ENCODE measurements at places on chromosomes 3 and 15.

DNA sequence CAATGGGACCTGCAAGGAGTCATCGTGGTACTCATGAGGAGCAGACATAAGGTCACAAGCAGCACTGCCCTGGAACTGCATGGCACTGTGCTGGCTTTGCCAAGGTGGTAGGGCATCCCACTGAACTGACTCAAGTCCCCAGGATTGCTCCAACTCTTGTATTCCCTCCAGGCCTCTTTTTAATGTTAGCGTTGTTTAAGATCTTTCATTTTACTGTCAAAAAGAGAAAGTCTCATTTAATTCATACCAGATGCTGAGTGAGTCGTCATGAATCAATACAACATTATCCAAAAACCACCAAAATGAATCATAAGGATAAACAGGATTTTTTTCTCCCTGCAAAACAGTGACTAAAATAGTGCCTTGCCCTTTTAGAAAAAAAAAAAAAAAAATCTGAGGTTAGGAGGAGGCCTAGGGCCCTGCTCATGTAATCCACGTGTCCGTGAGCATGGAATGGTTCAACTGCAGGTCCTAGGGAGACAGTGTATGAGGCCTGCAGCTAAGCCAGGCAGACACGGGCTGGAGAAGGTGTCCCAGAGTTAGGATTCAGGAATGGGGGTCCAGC, 36.7 kb upstream of the BLM start:
- DNase-seq = no peak

- peak; percentile 63 for DNase-seq
These were observed 71.2 kb downstream of the GOLIM4 start for GRCh38 chr3:168024537-168024941.

GRCh38 chr3:109268181-109268580, 48.1 kb downstream of the DPPA2 start:
- DNase-seq = no peak

GRCh38 chr15:70114221-70114620, 16.5 kb upstream of the TLE3 start:
- no peak for DNase-seq

GRCh38 chr3:139944256-139944910, 9.4 kb downstream of the CLSTN2 start:
- DNase-seq = no peak

GRCh38 chr15:57335719-57336118, 40.6 kb upstream of the CGNL1 start:
- no peak for DNase-seq

DNA sequence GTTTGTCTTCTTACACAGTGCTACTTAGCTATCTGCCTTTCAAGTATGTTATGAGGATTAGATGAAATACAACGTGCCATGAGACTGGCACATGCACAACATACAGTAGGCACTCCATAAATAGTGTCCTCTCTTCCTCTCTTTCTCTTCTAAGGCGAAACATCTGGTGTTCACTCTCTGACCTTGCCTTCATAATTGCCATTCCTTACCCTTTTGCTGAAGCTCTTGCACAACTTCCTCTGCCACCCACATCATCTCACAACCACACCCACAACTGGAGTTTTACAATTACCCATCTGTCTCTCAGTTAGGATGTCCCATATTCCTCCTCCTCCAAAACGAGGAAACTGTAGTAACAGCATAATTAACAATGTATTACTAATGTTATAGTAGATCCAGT, 26.4 kb upstream of the ACP3 start:
- peak; percentile 97 for DNase-seq

GRCh38 chr3:63089007-63089750, 188.9 kb upstream of the SYNPR start:
- no peak for DNase-seq

DNA sequence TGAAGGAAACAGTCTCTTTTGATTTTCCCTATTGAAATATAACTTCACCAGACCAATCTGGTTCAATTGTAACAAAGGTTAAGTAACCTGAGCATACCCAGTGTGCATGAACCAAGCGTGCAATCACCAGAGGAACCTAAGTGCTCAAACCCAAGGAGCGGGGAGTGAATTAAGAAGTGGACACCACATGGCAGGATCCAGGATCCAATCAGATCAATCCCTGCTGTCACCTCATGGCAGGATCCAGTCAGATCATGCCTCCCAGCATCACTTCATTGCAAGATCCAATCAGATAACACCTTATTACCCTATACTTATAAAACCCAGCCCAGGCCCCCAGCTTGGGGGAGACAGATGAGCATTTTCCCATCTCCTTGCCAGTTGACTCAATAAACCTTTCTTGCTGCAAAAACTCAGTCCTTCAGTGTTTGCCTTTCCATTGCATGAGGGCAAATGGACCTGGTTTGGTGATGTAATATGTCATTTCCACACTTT, 38.9 kb upstream of the RNU6-1 start:
- no peak for DNase-seq

- DNase-seq = no peak
These were observed 82.6 kb upstream of the ARHGEF3 start for GRCh38 chr3:56884387-56884786.

DNA sequence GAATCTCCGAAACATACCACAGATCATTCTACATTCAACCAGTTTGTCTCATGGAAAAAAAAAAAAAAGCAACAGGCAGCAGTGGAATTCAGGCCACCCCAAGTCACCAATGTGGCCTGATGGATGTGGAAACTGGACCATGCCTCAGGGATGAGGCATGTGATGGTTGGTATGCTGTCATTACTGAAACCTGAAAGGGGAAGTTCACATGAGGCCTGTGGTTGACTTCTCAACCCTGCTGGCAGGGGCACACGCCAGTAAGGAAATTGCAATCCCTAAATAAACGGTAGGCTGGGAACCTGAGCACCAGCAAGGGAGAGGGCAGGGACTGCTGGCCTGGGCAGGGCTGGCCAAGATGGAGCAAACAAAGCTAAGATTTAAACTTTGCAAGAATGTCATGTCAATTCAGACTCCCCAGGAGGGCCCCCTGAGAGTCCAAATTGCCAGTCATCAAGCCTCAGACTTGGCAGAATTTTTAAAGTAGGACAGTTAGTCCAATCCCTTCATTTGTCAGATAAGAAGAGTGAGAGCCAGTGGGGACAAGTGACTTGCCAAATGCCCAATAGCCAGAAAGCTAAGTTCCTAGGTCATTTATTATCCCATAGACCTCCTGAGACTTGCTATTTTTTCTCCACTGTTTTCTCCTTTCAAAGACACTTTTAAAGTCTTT, 310.4 kb downstream of the ERC2 start:
- DNase-seq = peak; percentile 65

- no peak for DNase-seq
These were observed 97.6 kb upstream of the RASGRP1 start for GRCh38 chr15:38662033-38662802.

- DNase-seq = peak; percentile 34
These were observed 23.4 kb downstream of the FOXL2 start for GRCh38 chr3:138923531-138923994.

GRCh38 chr3:133038089-133038730, at the start of gene TMEM108:
TSS of gene TMEM108 (plus strand) at chr3:133038391.
- DNase-seq = no peak

DNA sequence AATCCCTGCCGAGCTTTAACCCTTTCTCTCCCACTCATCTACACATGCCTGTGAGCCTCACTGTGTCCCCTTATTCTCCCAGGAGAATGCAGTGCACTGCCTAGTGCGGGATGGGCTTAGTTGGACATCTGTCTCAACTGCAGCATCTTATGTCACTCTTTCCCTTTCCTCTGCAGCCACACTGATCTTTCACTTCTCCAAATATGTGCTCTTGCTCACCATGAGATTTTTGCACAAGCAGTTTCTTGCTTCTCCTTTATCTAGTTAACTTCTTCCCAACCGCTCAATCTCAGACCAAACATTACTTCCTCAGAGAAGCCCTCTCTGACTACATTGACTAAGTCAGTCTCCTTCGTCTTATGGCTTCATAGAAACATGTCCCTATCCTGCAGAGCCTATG, 292.3 kb downstream of the KBTBD8 start:
- DNase-seq = no peak

GRCh38 chr15:26667222-26667988, 105.5 kb downstream of the GABRB3 start:
- no peak for DNase-seq

GRCh38 chr3:184491011-184491576, 70.5 kb upstream of the EPHB3 start:
- DNase-seq = no peak

GRCh38 chr3:30354972-30355371, 251.4 kb upstream of the TGFBR2 start:
- no peak for DNase-seq

- DNase-seq = no peak
These were observed 59.9 kb downstream of the SLC6A11 start for GRCh38 chr3:10875914-10876313.

GRCh38 chr3:175518459-175518858, 659.3 kb downstream of the NAALADL2 start:
- DNase-seq = no peak

DNA sequence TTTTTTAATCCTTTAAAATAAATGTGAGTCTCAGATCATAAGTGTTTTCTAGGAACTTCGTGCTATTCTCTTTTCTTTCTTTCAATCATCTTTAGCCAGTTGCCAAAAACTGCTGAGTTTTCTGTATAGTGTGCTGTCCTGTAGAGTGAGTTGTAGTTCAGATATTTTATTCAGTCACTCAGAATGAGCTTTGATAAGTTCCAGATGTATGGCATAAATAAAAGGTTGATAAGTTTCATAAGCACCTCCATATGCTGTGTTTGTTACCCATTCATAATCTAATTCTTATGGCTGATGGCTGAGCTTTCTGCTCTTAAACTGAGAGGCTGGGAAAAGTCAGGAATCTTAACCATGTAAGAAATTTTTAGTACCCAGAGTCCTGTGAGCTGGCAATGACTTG, 59.3 kb upstream of the COL6A6 start:
- DNase-seq = no peak

GRCh38 chr3:13608969-13609725, 60.2 kb downstream of the FBLN2 start:
- no peak for DNase-seq

- DNase-seq = no peak
These were observed 127.3 kb downstream of the RAP2B start for GRCh38 chr3:153289334-153289808.

- no peak for DNase-seq
These were observed 34.7 kb downstream of the RPL22L1 start for GRCh38 chr3:170835336-170835735.

- no peak for DNase-seq
These were observed 332.6 kb downstream of the LSAMP start for GRCh38 chr3:116112696-116113095.

- DNase-seq = no peak
These were observed 25.8 kb upstream of the NEDD4 start for GRCh38 chr15:56019060-56019793.

GRCh38 chr3:172247525-172248274, 200.6 kb downstream of the GHSR start:
- no peak for DNase-seq

GRCh38 chr3:133457025-133457424, 57.2 kb downstream of the BFSP2 start:
- no peak for DNase-seq

- no peak for DNase-seq
These were observed 317.0 kb downstream of the OCA2 start for GRCh38 chr15:27782125-27782524.

DNA sequence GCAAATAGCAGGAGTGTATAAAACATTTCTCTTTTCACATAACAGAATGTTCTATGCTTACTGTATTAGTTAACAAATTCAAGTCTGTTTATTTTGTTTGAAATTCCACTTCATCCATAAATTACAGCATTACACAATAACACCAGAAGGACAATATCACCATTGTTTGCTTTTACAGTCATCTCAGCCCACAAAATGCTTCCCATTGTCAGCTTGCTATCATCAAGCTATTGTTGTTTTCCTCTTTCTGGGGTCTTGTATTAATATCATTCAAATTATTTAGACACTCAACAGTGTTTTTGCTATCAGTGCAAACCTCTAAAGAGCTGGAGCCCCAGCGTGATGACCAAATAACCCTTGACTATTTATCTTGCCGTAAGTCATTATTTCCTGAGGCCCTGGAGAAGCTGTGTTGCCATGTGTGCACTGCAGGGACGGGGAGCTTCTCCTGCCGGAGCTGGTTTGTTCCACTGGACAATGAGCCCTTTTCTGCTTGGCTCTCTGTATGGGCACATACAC, 1.1 kb downstream of the SAMMSON start:
- no peak for DNase-seq

DNA sequence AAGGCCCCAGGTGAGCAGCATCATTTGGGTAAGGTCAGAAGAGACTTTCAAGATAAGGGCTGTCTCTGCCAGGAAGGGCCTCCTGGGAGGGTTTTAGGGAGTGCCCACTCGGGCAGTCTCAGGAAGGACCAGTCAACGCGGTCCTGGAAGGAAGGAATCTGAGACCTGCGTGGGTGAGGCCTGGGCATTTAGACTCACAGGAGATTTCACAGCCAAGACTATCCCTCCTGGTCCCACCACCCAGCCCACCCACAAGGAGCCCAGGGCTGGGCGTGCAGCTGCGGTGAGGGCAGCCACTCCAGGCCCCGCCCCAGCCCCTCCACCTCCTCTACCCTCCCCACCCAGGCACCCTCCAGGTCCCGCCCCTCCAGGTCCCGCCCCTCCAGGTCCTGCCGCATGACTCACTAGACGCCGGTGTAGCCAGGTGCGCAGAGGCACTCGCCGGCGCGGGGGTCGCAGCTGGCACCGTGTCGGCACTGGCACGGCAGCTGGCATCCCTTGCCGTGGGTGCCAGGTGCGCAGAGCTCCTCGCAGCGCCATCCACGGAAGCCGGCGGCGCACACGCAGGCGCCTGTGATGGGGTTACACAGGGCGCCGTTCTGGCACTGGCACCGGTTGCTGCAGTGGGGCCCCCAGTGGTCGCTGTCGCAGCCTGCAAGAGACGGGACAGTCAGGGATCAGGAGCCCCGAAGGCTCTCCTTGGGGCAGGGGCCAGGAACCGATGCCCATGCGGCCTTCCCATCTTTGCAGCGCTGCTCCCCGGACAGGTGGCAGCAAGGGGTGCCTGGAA, 112.7 kb downstream of the RAB11A start:
- DNase-seq = no peak

- no peak for DNase-seq
These were observed 320.9 kb downstream of the FOXP1 start for GRCh38 chr3:71262364-71263265.

- DNase-seq = no peak
These were observed 51.5 kb upstream of the GSK3B start for GRCh38 chr3:120145542-120146285.

DNA sequence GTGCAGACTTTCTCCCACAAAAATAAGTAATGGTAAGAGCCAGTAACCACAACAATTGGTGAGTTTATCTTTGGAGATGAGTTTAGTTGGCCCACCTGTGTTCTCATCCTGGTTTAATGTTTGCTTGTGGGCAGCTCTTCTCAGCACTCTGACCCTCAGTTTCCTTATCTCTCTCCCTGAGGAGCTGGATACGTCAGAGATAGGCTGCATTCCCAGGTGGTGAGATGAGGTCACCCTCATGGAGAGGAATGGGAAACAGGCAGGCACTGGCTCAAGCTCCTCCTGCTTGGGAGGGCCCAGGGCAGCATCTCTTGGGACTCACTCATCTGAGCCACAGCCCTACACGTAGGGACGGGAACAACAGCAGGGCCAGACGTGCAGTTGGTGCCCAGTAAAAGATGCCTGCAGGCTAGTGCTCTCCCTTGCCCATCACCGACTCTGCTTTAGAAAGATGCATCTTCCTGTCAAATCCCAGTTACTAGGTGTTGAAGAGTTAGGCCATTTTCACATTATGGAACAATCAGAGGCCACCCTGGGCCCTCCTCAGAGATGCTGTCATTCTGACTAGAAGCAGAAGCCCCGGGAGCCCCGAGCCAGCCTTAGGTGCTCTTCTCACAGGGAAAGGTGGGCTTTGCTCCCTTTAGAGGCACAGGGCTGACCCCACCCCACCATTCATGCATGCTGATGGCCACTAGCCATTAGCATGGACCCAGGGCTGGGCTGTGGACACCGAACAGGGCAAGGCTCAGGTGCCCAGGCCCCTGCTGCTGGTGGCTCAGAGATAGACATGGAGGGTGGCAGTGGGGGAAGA, 59.7 kb downstream of the GRIP2 start:
- no peak for DNase-seq
